ENCODE measurements at places on chromosomes 4 and X.
A peak's percentile ranks its signal among the peaks of the same experiment; 100 is the strongest.

DNA sequence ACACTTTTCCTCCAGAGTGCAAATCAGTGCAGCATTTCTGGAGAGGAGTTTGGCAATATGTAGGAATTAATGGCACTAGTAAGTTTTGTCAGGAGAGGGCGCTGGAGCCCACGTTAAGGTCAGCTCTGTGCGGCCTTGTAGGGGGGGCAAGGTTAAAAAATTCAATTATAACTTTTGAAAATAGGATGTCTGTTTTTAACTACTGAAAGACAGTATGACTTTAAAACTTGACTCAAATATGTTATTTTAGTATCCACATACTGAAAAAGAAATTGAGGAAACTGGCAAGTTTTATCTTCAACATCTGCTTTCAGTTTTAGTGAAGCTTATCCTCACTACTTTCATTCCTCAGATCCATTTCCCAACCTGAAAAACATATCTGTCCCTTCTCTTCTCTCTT, 30.9 kb upstream of the HSD17B13 start:
- peak; percentile 45 for DNase-seq

- no peak for DNase-seq
Observed at GRCh38 chrX:24961809-24962208, 54.0 kb downstream of the ARX start.

- no peak for DNase-seq
Observed at GRCh38 chrX:17020851-17021821, 74.7 kb downstream of the REPS2 start.

DNA sequence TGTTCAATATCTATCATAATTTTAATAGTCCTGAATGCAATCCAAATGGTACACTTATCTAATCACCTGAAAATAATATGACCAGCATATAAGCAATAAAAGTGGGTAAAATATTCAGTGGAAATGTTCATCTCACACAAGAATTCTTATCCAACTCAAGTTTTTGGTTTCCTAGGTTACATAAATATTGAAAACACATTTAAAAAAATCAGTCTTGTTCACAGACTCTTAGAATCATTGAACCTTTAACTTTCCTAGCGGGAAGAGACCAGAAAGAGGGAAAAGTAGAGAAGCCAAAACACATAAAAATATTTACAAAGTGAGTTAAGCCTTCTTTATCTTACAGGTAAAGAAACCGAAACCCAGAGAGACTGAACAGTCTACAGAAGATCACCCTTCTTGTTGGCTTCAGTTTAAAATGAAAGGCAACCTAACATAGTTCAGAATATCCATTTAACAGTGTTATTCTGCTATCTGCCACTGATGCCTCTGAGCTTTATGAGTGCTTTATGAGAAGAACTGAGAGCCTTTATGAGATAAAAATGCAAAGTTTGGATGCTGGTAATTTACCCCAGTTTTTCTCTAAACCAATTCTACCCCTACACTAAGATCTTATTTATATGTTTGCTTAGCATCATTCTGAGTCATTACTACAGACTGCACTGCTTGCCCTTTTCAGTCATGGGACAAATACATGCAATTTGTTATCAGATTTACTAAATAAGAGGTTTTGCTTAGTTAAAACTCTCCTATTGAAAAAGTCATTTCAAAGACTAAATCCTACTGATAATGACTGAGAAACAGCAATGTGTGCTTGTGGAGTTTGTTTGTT, 453.3 kb upstream of the INTU start:
- DNase-seq = no peak

DNA sequence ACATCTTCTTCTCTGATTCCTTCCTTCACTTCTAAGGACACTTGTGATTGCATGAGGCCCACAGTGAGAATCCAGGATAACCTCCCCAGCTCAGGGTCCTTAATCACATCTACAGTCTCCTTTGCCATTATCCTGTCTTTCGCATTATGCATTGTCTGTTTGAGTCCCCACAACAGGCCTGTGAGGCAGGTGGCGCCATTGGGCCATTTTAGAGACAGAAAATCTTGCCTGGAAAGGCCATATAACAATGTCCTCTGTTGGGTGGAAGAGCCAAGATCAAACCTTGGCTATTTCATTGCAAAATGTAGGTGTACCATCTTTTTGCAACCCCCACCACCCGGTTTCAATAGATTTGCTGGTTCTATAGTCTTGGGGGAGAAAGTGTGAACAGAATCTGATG, 11.8 kb upstream of the DCUN1D4 start:
- DNase-seq = peak; percentile 76

DNA sequence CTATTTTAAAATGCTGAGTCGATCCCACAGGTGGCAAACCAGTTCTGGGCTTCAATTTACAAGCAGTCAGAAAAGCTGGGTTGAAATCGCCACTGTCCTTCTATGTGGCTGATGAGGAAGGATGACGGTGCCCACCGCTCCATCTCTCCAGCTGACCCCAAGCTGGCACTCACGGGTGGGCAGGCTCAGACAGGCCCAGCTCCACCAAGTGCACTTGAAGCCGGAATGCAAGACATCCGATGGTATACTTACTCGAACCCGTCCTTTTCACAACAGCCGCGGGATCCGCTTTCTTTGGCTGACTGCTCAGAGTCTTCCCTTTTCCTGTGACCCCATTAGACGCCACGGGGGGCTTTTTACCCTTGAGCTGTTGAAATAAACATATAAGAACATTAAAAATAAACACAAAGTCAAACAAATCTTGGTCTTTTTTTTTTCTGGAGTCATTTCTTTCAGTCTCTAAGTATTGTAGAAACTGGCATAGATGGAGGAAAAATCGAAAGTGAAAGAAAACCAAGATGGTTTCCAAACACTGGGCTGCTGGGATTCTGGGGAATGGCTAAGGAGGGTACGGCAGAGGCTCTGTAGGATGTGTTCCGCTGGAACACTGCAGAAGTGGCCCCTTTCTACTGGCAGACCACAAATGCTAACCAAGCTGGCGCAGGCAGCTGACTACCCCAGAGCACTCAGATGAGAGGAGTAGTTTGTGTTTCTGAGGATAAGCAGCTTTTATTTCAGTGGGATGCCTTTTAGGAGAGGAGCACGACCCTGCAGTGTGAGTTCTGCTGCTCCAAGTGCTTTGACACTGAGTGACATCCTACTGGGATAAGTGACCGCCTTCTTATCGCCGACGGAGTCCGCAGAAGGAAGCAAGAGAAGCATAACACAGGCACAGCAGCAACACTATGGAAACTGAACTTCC, 160.9 kb downstream of the AFAP1 start:
- no peak for DNase-seq

- no peak for DNase-seq
Observed at GRCh38 chrX:38890963-38891362, 89.7 kb downstream of the MID1IP1 start.

GRCh38 chr4:31081366-31081765, 361.2 kb downstream of the PCDH7 start:
- DNase-seq = no peak

DNA sequence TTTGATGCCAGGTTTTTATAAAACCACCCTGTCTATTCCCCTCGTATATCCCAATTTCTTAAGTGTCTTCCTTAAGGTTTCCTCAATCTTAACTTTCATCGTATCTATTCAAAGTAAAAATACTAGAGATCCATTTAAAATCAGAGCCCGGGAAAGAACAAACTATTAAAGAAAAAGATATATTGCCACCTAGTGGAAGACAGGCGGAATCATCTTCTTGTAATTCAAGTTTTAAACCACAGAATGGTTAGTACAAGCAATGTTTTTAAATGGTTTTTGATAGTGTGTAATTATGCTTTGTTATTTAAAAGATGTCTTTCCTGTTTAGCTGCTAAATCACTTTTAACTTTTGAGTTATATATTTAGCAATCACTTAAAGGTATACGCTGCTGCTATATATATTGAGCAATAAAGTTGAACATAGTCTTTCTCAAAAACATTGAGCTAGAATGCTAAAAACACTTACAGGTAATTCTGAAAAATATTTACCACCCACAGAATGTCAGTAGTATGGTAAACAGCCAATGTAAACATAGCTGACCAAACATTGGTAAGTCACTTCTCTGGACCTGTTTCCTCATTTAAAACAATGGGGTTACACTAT, 18.2 kb downstream of the PRDM8 start:
- peak; percentile 56 for DNase-seq

DNA sequence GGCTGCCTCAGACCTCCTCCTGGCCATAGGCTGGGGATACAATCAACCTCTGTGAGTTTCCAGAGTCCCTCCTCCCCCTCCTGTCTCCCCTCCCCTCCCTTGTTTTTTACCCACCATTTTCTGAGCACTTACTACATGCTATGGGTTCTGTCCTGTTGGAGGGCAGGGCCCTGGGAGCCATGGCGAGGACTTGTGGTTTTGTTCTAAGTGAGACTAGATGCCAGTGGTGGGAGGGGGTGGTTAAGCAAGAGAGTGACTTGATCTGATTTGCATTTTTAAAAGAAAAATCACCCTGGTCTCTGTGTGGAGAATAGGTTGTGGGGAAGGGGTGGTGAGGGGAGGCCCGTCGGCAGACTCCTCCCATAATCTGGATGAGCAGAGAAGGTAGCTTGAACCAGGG, 39.5 kb downstream of the EFNB1 start:
- DNase-seq = no peak

All from HAP-1 (cell line).